Activated T-helper 2 cell treated with anti-CD3 and anti-CD28 coated beads, Interferon-gamma antibody, Interleukin-2, Interleukin-4, amounts not matched to agents 10 μg/mL and 5 μg/mL and 100 μg/mL, durations not matched to agents 14 hours and 24 hours and 36 hours (primary cell): ENCODE measurements at places on chromosomes 1 and 21. TPM values are rescaled to one million over a fixed set of nuclear protein-coding genes. Genes with fewer than 3 reads are reported as not detected.

Gene OR6N1
- total RNA-seq = not detected in 2 replicates

Gene AVPR1B
- total RNA-seq = not detected in 2 replicates

Gene F3
- total RNA-seq = 0.74 and 1.0 TPM in 2 replicates

Gene ACKR1
- not detected in 2 replicates for total RNA-seq

Gene CYP4A22
- total RNA-seq = not detected in 2 replicates

Gene GLMN
- 29.5 and 30.8 TPM in 2 replicates for total RNA-seq

Gene NR0B2
- total RNA-seq = not detected in 2 replicates

Gene DIPK1A
- 22.9 and 23.0 TPM in 2 replicates for total RNA-seq

Gene GJB5
- total RNA-seq = not detected in 2 replicates

DNA sequence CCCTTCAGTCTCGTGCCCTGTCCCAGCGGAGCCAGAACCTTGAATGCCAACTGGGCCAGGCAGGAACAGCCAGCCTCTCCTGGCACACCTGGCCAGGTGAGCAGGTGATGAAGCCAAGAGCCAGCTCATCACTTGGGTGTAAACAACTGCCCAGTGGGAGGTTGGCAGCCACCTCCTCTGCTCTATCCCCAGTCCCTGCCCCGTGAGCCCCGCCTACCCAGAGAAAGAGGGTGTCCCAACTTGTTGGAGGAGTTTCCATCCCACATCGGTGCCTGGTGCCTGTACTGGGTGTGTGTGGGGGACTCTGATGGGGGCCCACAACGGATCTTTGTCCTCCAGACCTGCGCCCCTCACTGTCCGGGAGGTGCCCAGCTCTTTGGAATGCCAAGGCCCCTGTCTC lies 17.8 kb upstream of the FAM131C start:
- DNase-seq = no peak

DNA sequence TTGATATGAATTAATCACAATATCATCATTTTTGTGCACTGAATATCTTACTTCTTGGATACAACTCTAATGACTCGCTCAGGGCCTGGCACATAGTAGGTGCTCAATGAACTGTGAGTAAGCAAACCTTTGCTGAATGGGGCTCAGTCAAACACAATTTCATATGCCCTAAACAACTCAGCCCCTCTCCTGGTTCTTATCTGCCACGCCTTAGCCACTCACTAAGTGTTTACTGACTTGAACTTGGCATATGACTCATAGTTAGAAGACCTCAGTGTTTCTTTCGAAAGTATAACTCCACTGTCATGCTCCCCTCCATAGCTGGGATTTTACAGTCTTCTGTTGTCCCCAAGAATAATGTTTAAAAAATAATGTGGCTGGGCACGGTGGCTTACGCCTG lies 4.8 kb upstream of the IFNLR1 start:
- DNase-seq = peak; percentile 33

DNA sequence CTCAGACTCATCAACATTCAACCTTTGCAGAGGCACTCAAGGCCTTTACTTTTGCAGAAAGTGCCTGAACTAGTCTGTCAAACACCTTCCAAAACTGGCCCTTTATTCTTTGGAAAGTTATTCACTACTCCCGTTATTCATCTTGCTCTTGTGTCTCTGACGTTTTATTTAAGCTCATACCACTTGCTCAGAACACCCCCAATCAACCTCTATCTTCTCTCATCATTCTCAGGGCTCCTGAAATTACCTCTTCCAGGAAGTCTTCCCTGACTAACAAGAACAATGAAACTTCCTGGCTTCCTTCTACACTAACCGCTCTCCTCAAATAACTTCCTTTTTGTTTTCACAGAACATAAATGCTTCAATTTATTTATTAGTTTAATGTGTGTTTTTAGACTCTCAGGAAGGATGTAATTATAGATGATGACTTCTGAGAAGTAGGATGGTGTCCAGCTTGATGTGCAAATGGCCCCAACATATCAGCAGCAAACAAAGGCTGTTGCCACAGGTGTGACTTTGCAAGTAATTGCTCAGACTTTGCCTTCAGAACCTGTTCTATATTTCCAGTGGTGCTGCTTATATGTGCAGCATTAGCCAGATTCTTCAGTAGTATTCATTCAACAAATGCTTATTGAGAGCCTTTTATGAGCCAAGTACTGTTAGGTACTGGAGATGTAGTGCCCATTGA lies 22.8 kb upstream of the BATF3 start:
- no peak for DNase-seq

- no peak for DNase-seq
Measured at GRCh38 chr1:78902641-78903040, 103.9 kb downstream of the ADGRL4 start.

DNA sequence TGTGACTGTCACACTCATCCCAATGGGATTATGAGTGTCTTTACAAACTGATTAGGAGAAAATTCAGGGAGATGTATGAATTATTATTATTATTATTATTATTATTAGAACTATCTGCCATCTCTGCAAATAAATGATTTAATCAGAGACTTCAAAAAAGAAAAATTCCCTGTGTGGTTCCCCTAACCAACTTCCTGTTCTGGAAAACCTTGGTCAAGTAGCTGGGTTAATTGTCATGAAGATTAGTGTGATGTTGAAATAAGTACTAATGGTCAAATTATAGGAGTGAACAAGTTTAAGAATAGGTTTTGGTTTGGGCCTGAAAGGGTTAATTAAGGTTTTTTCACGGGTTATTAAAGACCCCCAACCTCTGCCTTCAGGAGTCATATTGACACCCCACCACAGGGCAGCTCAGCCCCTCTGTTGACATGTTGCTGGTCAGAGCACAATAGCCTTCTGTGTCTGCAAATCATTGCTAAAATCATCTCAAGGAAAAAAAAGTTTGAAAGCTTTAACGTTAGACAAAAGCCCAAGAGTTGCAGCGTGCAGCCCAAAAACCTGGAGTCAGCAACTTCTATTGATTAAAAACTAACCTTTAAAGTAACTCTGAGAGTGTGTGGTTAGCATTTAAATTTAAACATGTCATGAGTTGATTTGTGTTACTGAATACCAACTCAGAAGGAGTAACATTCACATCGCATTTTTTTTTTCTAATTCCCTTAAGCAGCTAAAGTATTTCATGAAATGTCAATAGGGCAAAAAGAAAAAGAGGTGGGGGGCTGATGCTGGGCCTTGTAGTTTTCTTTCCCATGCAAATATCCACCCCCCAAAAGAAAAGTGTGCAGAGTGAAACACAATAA lies 272.5 kb downstream of the TM2D1 start:
- no peak for DNase-seq

DNA sequence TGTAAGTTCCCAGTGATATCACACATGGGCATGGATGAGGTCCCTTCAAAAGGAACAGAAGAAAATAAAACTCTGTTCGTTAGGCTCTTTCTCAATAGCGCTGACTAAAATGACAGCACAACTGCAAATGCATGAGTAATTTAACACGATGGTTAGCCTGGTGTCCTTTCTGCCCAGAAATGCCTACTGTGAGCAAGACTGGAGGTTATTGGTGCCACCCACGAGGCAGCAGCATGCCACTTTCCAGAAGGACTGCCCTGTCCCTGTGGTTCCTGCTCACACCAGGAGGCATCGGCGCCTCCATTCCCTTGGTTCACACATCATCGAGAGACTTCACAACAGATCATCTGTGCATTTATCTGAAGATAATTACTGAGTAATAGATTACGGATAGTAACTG lies 26.2 kb downstream of the VPS26C start:
- no peak for DNase-seq

DNA sequence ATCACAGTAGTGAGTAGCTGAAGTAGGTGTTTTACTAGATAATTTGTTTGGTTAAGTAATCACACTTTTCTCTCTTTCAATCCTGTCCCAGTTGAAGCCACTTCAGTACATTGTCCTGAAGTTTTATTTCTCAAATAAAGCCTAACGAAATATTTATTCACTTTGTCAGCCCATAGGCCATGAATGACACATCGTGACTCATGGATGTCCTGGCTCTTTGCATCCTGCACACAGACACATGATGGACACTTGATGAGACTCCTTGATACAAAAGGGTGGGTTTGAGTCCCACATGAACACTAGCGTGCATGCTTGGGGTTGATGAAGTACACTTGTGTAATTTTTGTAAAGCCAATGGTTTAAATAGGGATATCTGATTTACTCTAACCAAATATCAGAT lies 22.7 kb upstream of the LAMC2 start:
- DNase-seq = no peak

DNA sequence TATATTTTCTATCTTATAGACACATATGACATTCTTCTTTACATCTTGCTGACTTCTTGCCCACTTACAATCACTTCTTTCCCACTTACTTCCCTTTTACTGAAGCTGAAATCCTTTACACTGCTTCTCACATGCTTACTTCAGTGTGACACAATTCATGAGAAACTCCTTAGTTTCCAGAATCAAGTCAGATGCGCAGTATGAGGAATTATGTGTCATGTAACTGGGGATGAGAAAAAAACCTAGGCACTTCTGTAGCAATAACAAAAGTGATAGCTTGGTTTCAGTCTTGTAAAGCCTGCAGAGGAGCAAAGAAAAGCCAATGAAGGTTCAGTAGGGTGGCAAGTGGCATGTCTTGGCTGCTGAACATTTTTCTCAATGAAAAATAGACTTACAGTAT lies 566.2 kb upstream of the RGS18 start:
- DNase-seq = no peak

DNA sequence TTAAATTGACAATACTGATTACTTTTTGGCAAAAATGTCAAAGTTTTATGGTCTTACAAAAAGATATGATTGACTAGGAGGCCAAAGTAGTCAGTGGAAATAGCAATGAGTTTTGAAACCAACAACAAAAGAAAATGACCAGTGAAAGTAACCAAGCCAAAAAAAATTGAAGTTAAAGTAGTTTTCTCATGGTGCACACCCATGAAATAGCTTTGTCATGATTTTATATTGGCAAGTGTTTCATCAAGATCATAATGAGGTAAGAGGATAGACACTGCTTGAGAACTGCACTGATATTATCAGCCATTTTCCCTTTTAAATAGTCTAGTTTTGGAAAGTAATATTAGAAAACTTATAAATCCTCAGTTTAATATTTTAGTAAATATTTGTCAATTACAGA lies 206.2 kb upstream of the ADAMTS5 start:
- no peak for DNase-seq

DNA sequence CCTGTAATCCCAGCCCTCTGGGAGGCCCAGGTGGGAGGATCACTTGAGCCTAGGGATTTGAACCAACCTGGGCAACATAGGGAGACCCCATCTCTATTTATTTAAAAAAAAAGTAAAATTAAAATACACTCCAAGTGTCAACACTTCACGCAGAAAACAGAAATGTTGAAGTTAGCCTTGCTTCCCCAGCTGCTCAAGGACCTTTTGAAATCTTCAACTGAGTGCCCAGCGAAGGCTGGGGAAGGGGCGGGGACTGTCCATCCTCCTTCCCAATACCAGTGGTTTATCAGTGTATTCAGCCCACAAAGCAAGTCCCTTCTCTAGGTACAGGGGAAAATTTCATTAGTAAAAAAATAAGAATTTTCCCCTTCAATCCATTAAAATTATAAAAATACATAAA lies 2.2 kb upstream of the DNAJC28 start:
- DNase-seq = no peak

GRCh38 chr1:152449661-152450060 lies 35.6 kb upstream of the CRNN start:
- no peak for DNase-seq

DNA sequence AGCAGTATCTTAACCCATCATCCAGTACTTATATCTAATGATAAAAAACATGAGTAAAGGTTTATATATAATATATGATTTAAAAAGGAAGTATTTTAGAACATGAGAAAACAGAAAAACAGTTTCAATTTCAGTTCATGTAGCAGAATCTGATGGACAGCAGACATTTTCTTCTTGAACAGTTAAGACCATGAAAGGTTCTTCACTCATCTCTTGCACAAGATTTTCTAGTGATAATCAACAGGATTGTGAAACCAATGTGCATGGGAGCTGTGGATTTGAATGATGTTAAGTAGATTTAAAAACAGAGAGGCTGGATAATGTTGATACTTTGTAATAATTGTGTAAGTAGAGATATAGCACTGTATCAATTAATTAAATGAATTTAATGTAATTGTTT lies 1297.6 kb downstream of the BRINP3 start:
- DNase-seq = no peak

DNA sequence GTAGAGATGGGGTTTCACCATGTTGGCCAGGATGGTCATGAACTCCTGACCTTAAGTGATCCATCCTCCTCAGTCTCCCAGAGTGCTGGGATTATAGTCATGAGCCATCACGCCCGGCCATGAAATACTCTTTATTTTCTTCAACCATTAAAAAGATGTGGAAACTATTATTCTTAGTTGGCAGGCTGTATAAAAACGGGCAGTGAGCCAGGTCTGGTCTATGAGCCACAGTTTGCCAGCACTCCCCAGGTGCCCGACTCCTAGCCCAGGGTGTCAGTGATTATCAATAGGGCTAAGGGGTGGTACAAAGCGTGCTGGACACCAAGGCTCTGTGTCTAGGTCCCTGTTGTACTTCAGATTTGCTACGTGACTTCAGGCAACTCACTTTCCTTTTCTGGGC lies 3.7 kb upstream of the TMEM61 start:
- DNase-seq = no peak

DNA sequence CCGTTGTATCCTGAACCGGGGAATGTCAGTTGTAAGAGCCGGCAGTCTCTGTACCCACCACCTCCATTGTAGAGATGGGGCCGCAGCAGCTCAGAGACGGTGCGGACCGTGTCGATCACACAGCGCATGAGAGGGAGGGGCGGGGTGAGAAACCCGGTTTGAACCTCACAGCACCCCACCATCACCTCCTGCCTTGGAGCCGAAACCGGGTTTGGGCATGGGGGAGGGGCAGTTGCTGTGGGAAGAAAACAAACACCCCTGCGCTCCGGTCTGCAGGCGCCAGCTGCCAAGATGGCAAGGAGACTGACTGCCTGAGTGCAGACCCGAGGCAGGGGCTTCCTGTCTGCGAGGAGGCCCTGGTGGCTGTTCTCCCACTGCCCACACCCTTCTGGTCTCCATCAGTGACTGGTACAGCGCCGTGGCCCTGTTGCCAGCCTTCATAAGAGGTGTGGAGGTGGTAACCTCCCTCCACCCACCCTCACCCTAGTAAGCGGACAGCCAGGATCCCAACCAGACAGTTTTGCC lies 69.2 kb upstream of the SSBP3 start:
- no peak for DNase-seq

DNA sequence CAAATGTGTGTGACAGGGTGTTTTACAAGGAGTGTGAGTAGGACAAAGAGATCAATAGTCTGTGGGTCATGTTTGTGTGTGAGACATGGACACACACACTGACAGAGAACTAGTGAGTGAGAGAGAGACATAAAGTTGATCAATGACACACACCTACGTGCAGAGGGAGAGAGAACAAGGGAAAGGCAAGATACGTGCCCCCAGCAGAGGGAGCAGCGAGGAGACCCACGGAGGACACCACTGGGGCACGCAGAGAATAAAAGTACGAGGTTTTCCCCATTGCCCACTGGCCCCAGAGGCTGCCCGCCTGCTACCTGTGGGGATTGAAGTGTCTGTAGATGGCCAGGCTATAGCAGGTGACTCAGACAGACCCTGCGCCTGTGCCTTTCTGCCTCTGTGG lies 130.2 kb upstream of the CSF3R start:
- no peak for DNase-seq
